NCI-H524 (cell line): ENCODE measurements at places on chromosomes 13 and 19.

- no peak for DNase-seq
Observed at GRCh38 chr19:35291259-35291658, 702 bp upstream of the MAG start.

DNA sequence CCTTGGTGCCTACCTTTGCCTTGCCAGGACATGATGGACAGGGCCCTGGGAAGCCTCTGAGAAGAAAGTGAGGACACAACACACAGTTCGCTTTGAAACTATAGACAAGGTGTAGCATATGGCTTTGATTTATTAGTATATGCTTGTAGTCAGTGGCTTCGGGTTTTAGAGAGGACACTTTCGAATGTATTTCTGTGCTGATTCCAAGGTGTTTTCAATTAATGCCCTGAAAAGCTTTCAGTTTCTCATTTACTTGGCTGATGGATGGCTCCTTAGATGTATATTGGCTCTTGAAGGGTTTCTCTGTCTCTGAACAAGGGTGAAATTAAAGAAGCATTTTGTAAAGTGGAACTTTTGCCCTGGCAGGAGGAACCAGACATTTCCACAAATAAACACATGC, 106.9 kb downstream of the POSTN start:
- no peak for DNase-seq

- no peak for DNase-seq
Observed at GRCh38 chr19:10812902-10813404, 23.1 kb downstream of the TMED1 start.

- DNase-seq = no peak
Observed at GRCh38 chr13:99051768-99052455, 74.0 kb upstream of the DOCK9 start.

DNA sequence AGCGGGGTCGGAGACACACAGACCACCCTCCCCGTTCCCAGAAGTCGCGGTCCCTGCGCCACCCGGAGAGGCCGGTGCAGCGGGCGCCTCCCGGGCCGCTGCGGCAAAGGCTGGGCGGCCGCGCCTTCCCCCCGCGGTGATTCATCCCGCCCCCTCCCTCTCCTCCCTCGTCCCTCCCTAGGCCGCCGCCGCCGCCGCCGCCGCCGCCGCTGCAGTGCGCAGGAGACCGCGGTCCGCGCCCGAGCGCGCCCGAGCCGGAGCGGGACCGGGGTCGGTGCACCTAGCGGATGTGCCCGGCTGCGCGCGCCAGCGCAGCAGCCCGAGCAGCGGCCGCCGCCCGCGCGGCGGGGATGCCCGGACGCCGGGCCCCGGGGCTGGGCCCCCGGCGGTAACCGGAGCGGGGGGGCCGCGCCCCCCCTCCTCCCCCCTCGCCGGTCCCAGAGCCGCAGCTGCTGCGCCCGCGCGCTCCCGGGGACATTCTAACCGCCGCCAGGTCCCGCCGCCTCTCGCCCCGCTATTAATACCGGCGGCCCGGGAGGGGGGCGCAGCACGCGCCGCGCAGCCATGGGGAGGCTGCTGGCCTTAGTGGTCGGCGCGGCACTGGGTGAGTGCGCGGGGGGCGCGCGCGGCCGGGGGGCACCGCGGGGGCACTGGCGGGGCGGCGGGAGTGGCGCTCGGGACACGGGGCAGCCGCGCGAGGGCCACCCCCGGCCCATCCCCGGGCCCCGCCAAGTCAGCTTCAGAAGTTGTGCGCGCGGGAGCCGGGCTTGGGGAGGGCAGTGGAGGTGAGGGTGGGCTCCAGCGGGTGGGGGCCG, at the start of gene SCN1B:
Gene SCN1B, plus strand, starts transcription at position 214 of the 815 bp plus-strand sequence. Its CDS starts 351 bp downstream, at position 565.
- peak; percentile 25 for DNase-seq

DNA sequence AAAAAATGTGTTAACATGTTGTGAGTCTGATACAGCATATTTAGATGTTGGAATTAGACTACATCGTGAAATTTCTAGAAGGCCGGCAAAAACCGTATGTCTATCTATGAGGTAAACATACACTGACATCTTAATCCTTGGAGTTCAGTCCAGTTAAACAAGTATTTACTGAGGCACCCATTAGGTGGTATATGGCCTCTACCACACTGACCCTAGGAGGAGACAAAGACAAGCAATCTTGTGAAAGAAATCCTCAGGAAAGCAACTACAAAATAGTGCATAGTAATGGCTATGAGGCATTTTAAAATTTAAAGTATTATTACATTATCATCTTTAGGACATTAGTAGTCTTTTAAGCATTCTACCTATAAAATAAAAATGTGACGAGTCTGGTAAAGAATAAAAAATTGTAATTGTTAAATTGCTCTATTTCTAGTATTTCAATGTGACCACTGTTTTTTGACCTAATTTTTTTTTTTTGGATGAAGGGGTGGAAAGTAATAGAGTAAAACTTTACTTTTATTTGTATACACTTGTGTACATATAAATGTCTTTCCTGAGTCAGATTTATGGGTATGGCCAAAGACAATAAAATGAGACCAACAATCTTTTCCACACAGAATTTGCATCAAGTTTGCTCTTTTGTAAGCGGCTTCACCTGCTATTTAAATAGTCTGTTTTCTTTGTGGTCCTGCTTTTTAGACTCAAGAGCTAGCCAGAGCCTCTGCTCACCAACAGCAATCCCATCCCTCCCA, 50.5 kb downstream of the KATNAL1 start:
- peak; percentile 62 for DNase-seq

DNA sequence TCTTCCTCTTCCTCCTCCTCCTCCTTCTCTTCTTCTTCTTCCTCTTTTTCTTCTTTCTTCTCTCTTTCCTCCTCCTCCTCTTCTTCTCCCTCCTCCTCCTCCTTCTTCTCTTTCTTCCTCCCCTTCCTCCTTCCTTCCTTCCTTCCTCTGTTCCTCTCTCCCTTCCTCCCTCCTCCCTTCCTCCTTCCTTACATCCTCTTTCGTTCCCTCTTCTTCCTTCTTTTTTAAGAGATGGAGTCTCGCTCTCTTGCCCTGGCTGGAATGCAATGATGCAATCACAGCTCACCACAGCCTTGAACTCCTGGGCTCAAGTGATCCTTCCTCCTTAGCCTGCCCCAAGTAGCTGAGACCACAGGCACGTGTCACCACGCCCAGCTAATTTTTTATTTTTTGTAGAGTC, 13.2 kb downstream of the EHD2 start:
- no peak for DNase-seq

DNA sequence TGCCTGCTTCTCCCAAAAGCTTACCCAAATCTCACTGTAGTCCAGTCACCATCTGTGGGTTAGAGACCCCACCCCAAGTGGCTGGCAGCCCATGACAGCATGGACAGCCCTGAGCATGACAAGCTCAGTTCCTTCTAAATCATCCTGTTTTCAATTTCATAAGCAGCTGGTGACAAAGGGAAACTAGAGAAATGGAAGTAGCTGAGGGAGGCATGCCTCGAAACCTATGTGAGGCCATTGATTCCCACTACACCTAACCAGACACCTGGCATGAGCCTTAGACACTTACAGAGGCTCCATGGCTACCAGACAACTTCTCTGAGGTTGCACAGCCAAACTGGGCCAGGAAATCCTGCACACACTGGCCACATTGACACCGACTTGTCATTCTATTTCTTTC, 56.2 kb downstream of the ABCC4 start:
- no peak for DNase-seq

- no peak for DNase-seq
Observed at GRCh38 chr13:111286162-111286561, 34.3 kb upstream of the TEX29 start.

GRCh38 chr19:45523642-45524256, 16.5 kb downstream of the VASP start:
- peak; percentile 74 for DNase-seq

DNA sequence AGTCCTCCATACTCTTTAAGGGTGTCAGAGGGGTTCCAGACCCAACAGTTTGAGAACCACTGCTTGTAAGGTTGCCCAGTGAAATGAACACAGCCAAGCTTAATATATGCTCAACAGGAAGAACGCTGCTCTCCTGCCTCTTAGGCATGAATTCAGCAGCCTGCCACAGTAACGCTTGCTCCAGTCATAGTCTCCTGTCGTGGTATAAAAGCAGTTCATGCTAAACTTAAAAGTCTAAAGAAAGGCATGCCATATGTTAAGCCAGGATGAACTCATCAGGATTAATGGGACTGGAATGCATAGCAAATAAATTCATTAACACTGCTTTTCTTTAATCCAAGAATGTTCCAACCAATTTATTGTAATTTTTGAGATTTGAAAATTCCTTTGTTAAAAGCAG, 38.7 kb downstream of the SLC7A1 start:
- no peak for DNase-seq

DNA sequence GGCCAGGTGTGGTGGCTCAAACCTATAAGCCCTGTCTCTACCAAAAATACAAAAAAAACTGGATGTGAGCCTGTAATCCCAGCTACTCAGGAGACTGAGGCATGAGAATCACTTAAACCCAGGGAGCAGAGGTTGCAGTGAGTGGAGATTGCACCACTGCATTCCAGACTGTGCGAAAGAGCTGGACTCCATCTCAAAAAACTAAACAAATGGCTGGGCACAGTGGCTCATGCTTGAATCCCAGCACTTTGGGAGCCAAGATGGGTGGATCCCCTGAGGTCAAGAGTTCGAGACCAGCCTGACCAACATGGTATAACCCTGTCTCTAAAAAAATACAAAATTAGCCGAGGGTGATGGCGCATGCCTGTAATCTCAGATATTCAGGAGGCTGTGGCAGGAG, 34.9 kb upstream of the ZNF83 start:
- no peak for DNase-seq

DNA sequence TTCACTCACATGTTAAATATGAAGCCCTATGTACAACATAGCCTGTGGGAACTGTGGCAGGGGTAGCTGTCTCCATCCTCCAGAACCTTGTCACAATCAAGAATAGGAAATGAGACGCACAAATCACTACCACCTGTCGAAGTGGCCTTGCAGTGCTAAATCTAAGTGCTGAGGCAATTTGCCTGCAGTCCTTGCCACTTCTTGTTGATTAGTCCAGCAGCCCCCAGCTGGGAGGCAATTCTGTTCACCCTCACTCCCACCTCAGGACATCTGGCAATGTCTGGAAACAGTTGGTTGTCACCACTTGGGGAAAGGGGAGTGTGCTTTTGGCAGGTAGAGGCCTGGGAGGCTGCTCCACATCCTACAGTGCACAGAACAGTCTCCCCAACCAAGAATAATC, 10.7 kb downstream of the RFX2 start:
- peak; percentile 99 for DNase-seq

DNA sequence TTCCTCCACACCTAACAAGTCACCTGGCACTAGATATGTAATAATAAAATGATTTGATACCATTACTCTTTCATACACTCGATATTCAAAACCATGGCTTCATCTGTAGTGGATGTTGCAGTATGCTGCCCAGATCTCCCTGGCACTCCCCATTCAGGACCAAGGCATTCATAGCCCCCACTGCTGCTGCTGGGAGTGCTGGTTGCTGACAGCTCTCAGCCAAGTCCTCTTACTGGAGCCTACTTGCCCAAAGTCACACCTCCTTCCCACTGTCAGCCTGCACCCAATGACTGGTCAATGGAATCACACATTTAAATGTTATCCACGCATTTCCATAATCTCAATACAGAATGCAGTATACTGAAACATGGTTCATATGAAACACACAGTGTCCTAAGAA, 3.7 kb downstream of the SUCLA2 start:
- DNase-seq = no peak

GRCh38 chr19:3163230-3163886, 15.2 kb upstream of the S1PR4 start:
- DNase-seq = peak; percentile 51

DNA sequence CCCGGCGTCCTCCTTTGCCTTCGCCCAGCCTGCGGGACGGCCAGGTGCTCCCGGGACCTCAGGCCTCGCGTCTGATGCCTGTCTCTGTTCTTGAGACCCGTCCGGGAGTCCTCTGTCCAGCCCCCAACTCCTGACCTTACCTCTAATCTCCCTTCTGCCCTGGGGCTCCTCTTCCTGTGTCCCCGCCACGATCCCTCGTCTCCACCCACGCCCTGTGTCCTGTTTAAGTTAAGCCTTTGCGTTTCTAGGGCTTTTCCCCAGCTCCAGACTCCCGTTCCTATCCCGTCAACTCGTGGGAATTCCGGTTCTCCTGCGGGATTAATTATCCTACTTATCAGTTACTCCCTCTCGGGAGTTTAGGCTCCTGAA, 686 bp downstream of the LENG8 start:
- no peak for DNase-seq

- no peak for DNase-seq
Observed at GRCh38 chr19:2150794-2151338, 500 bp downstream of the AP3D1 start.

DNA sequence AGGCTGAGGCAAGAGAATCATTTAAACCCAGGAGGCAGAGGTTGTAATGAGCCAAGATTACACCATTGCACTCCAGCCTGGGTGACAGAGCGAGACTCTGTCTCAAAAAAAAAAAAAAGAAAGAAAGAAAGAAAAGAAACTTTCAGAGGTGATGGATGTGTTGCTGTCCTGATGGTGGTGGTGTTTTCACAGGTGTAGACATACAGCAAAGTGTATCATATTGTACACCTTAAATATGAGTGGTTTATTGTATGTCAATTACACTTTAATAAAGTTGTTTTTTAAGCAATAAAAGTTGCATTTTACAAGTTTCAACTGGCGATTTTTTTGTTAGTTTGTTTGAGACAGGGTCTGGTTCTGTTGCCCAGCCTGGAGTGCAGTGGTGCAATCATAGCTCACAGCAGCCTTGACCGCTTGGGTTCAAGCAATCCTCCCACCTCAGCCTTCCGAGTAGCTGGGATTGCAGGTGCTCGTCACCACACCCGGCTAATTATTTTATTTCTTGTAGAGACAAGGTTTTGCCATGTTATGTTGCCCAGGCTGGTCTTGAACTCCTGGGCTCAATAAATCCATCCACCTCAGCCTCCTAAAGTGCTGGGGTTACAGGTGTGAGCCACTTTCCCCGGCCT, 13.5 kb upstream of the INSR start:
- no peak for DNase-seq

DNA sequence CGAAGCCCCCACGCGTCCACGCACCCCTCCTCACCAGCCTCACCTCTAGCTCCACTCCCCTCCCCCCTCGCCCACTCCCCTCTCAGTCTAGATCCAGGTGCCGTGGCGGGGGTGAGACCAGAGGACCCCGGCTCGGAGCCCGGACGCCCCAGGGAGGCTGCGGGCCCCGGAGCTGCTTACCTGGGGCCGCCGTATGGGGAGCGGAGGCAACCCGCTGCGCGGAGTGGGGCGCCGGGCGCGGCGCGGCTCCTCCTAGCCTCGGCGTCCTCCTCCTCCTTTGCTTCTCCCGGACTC, 353 bp downstream of the ENOX1 start:
- DNase-seq = no peak

DNA sequence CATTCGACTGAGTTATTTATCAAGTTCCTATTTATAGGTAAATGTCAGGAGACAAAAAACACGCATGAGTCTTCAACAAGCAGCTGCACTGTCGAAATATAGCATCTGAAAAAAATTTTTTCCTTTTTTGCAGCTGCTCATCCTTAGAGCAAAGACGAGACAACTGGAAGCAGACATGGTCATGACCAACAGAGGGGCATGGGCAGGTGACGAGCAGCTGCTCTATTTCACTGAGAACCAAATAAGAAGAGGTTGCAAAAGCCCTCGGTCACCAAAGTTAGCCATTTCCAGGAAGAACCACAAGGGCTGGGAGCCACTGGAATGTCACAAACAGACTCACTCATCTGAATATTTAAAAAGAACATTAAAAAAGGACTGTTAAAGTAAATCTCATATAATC, 22.2 kb downstream of the SOHLH2 start:
- DNase-seq = no peak

- DNase-seq = no peak
Observed at GRCh38 chr13:32590266-32590665, 4.0 kb downstream of the PDS5B start.

- no peak for DNase-seq
Observed at GRCh38 chr19:48118131-48118517, 7.5 kb upstream of the PLA2G4C start.
